ENCODE measurements at places on chromosomes 12 and 14. TPM values are rescaled to one million over a fixed set of nuclear protein-coding genes. Genes with fewer than 3 reads are reported as not detected.

IL23A gene
- total RNA-seq: 0.18 TPM

NELL2 gene
- total RNA-seq: 1.5 TPM

C12orf54 gene
- total RNA-seq: 0.31 TPM

SERPINA5 gene
- total RNA-seq: 0.18 TPM

CMA1 gene
- 0.13 TPM for total RNA-seq

GPD1 gene
- 56.3 TPM for total RNA-seq

FAM181A gene
- not detected for total RNA-seq

ADAMTS20 gene
- total RNA-seq: 0.09 TPM

DCN gene
- 2,074 TPM for total RNA-seq

CATSPERB gene
- total RNA-seq: 0.80 TPM

PRB3 gene
- total RNA-seq: not detected

SMIM41 gene
- total RNA-seq: 0.13 TPM

AKAP5 gene
- 0.27 TPM for total RNA-seq

FSCB gene
- total RNA-seq: 0.04 TPM

AMDHD1 gene
- total RNA-seq: 0.27 TPM

KRT71 gene
- total RNA-seq: not detected

NANOG gene
- total RNA-seq: 0.04 TPM

KRR1 gene
- total RNA-seq: 66.9 TPM

PRR4 gene
- total RNA-seq: 4.8 TPM

WNT1 gene
- total RNA-seq: not detected

DAO gene
- 0.09 TPM for total RNA-seq

KLHL42 gene
- 14.1 TPM for total RNA-seq

All from muscle of leg (tissue), 16 donors.